ENCODE measurements at places on chromosomes 3 and 15.

DNA sequence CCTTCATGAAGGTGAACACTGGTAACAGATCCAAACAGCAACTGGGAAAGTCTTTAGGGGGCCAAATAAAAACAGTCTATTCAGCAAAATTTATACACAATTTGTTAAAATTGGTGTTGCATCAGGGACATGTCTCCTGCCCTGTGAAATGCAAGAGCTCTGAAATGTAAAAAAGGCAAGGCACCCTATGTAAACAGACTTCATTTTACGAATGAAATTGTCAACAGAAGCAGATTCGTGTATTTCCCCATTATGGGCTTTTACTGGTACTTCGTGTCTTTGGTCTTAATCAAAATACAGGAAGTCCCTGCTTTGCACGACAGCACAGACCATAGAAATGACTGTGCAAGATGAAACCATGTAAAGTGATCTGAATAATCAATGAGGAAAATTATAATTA is 127.3 kb upstream of the THBS1 start:
- H3K27me3 ChIP-seq = peaks cover 24% of the 10 kb centered on the region
- no peak overlapping the region for H3K27ac ChIP-seq
- no peaks in the 10 kb centered on the region for H3K4me1 ChIP-seq
- no peaks in the 10 kb centered on the region for H3K36me3 ChIP-seq

DNA sequence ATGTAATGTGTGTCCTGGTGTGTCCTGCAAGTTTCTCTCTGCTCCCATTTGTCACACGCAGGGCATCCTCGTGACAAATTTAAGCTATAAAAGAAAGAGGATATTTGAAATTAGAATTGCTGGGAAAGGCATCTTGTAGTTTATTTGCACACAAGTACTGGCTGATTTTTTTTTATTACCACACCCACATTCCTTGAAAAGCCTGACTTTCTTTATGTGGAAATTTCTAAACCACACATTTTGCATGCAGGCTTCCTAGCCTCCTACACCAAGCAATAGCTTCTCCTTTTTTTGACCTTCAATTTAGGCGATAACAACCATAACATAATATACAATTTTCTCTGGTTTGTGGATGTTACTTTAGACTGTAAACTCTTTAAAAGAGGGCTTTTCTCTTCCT is 126.1 kb downstream of the SERPINI1 start:
- no peaks in the 10 kb centered on the region for H3K4me1 ChIP-seq
- no peak overlapping the region for H3K27ac ChIP-seq
- DNase-seq = no peak
- no peaks in the 10 kb centered on the region for H3K27me3 ChIP-seq

DNA sequence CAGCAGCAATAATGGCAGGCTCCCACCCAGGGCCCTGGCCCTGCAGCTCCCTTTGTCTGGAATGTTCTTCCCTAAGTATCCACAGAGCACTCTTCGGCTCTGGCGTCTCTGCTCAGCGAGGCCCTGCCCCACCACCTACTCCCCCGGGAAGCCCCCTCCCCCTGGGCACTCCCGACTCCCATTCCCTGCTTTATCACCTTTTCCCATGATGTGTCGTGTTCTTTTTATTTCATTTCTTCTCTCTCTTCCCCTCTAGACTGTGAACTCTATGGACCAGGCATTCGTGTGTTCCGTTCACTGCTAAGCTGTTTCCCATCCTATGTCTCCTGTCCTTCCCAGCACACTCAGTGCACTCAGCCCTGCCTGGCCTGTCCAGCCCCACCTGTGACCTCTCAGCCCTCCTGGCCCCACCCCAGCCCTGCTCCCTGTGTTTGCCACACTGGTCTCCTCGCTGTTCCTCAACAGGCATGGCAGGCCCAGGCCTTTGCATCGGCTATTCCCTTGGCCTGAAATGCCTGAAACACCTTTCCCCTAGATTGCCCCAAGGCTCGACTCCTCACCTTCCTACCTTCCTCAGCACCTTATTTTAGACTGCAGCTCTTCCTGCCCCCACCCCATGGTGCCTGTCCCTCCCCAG is 107.4 kb downstream of the TPRA1 start:
- no peak for DNase-seq
- H3K4me1 ChIP-seq = peaks cover 22% of the 10 kb centered on the region
- no peak overlapping the region for H3K27ac ChIP-seq
- H3K4me3 ChIP-seq = peak overlapping the region; percentile 16

DNA sequence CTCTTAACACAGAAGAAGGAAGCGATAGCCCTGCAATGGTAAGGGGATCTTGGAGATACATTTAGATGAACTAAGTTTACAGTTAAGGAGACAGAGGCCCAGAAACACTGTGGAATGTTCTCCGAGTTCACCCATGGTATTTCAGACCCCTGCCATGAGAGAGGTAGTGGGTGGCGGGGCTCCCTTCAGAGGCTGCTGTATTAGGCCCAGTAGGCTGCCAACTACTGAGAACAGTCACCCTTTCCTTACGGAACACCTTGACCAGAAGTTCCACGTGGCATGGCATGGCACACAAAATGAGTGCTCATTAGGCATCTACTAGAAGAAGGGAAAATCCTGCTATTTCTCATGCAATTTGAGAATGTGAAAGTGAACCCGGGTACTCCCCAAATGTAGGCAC is 195.4 kb downstream of the TNIK start:
- no peak overlapping the region for H3K4me3 ChIP-seq
- peaks cover 73% of the 10 kb centered on the region for H3K4me1 ChIP-seq
- H3K36me3 ChIP-seq = peaks cover 15% of the 10 kb centered on the region
- no peak for DNase-seq

All from T-helper 2 cell treated with Interferon-gamma antibody and Interleukin-4, amounts not matched to agents 5 μg/mL and 100 μg/mL, for 36 hours (primary cell).